Stimulated activated CD8-positive, alpha-beta memory T cell treated with anti-CD3 and anti-CD28 coated beads, Interleukin-12 subunit alpha, Interleukin-12 subunit beta, amount 100 ng/mL, for 1 hour (primary cell): ENCODE measurements at places on chromosomes 13 and 19.
A peak's percentile ranks its signal among the peaks of the same experiment; 100 is the strongest.

GRCh38 chr13:26561651-26562511 is 4.4 kb downstream of the WASF3 start:
- no peak for DNase-seq

DNA sequence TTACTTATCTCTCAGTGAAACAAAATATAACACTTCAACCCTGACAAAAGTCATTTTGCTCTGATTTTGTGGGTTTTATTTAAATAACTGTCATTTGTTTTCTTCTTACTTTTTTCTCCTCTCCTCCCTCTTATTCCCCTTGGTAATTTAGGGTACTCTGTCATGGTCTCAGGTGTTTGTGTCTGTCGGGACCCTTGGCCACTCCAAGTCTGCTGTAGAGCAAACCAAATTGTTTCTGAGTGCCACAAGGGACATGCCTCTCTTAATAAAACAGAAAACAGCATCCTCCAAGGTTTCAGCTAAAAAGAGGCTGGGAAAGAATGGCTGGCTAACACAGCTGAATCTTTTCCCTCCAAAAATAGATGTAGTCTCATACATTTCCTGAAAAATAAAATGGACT is 573.1 kb upstream of the KLF12 start:
- DNase-seq, result no peak

- DNase-seq, result no peak
These were observed 168.6 kb downstream of the ITGBL1 start for GRCh38 chr13:101621099-101621498.

DNA sequence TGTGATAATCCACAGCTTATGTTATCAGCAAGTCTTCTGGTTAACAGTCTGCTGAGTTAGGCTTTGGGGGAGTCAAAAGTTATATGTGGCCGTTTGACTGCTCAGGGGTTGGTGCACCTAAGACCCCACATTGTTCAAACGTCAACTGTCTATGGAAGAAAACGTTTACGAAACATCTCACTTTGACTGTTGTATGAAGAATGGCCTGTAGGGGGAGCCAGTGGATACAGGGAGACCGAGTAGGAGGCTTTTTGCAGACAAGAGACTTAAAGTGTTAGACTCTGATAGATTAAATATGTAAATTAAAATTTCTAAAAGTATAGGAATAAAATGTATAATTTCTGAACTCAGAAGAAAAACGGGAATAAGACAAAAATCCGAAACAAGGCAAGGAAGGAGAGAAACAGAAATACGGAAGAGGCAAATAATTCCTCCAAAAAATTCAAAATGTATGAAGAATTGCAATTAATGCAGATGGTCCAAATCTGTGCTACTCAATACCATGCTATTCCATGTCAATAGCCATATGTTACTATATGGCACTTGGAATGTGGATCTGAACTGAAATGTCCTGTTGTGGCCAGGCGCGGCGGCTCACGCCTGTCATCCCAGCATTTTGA is 37.8 kb downstream of the TNFSF14 start:
- peak; percentile 81 for DNase-seq

DNA sequence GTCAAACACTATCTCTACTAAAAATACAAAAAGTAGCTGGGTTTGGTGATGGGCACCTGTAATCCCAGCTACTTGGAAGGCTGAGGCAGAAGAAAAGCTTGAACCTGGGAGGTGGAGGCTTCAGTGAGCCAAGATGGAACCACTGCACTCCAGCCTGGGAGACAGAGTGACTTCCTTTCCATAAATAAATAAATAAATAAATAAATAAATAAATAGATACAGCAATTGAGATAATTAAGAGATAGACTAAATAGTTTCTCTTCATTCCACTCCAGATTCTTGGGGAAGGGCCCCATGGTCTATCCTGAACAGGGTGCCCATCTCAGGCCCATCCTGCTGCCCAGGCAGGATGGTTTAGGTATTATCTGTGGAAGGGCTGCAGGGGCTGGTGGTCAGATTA is 24.0 kb upstream of the FARP1 start:
- no peak for DNase-seq

- no peak for DNase-seq
These were observed 48.6 kb upstream of the WASF3 start for GRCh38 chr13:26508885-26509284.

DNA sequence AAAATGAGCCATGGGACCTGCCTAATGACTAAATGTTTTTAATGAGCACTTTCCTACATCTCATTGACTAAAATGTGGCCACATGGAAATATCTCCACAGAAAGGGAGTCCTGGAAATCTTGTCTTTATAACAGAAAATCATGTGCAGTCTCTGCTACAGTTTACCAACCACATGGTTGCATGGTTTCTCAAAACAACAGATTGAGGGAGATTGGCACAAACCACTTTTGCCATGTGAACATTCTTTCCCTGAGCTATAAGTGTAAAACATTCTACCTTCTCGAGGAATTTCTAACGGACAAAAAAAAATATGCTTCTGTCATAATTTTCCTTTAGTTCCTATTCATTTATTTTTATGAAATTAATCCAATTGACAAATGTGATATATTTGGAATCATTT is 218.9 kb upstream of the SLITRK5 start:
- no peak for DNase-seq

DNA sequence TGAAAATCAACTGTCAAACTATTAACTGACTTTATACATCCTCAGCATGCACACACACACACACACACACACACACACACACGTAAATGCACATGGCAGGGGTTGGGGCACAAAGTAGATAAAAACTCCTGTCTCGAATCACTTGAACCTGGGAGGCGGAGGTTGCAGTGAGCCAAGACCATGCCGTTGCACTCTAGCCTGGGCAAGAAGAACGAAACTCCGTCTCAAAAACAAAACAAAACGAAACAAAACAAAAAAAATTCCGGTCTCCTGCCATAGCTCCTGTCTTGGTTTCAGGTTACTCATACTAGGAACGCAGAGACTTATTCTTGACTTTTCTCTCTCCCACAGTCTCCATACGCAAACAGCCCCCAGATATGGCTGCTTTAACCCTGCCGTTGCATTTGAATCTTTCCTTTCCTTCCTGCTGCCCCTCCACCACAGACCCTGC is 148.9 kb downstream of the SHISA2 start:
- DNase-seq, result no peak

DNA sequence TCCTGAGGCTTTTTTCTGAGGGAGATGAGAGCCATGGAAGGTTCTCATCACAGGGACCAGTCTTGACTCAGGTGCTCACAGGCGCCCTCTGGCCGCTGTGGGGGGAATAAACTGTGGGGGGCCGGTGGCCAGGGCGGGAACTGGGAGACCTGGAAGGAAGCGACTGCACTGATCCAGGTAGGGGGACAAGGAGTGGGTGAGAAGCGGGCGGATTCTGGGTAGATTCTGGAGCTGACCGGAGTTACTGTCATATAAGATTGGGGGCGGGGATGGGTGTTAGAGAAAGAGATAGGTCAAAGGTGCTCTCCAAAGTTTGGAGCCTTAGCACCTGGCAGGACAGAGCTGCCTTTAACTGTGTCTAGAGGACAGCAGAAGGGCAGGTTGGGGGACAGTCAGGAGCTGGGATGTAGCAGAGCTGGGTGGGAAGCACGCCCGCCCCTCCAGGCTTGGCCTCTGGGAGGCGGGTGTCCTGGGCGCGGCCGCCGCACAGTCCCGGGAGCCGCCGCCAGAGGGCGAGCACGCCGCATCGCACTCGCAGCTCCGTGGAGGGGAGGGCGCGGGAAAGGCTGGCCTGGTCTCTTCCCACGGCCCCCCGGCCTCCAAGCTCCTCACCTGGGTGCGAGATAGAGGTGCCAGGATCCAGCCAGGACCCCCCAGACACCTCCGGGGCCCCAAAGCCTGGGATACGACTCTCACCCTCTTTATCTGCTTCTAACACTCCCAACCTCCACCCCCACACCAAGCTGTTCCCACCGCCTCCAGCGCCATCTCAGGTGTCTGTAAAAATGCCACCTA is 4.2 kb upstream of the DAND5 start:
- peak; percentile 69 for DNase-seq

DNA sequence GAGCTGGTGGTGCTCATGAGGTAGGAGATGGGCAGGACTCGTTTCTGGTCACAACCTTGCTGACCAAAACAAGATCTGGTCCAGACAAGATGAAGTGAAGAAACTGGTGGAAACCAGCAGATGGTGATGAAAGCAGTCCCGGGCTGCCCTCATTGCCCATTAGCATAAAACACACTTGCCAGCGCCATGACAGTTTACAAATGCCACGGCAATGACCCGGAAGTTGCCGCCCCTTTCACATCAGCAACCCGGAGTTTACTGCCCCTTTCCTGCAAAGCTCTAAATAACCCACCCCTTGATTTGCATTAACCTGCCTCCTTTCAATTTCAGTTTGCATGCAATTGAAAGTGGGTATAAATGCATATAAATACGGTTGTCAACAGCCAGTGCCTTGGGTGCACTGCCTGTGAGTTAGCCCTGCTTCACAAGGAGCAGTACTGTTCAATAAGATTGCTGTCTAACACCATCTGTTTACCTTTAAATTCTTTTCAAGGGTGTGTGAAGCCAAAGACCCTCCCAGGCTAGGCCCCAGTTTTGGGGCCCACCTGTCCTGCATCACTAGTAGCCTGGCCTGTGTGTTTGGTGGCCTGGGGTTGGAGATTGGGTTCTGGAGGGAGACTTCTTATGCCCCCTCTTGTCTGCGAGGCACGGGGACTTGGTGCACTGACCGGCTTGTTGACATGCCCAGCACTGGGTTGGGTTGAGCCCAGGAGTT is 38.8 kb downstream of the CHST8 start:
- no peak for DNase-seq

- no peak for DNase-seq
These were observed 22.9 kb downstream of the UBAC2 start for GRCh38 chr13:99223587-99223986.

- DNase-seq, result no peak
These were observed 182.7 kb upstream of the TSC22D1 start for GRCh38 chr13:44758630-44759383.

GRCh38 chr19:38044267-38045111 is 137.5 kb downstream of the SIPA1L3 start:
- DNase-seq, result no peak

DNA sequence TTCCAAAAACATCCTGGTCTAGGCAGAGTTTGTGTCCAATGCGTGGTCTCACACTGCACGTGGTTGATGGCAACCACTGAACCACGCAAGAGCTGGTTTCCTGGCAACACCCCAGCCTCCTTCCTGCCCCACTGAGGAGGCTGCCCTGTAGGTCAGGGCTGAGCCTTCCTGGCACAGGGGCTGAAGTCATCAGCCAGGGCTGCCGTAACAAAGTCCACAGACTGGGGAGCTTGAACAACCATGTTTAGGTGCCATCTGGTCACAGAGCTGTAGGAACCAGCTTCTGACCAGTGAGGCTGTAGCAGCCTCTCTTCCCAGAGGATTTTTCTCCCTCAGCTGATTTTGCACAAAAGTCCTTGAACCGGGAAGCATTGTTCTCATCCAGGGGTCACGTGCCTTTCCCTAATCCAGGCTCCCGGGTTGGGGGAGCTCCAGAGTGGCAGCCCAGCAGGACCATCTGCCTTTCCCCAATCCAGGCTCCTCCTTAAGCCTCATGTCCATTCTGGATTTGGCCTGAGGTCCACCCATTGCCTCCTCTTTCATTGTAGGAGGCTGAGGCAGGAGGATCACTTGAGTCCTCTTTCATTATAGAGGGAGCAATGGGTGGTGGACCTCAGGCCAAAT is 53.9 kb downstream of the CHST8 start:
- no peak for DNase-seq

- DNase-seq, result no peak
These were observed 30.3 kb upstream of the SEMA6B start for GRCh38 chr19:4589579-4590410.

DNA sequence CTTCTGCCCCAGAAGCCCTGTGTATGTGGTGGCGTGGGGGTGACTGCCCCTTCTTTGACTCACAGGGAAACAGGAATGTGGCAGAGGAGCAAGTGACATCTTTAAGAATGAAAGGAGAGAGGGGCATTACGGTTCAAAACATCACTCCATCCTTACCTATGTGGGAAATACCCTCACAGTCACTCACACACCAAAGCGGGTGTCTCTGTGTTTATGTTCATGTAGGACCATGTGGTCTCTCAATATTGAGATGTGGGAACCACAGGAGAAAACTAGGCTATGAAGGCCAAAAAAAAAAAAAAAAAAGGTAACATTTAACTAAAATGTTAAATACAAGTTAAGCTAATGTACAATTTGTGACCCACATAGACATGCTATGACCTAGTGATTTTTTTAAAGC is 153.6 kb upstream of the GPR12 start:
- DNase-seq, result no peak

DNA sequence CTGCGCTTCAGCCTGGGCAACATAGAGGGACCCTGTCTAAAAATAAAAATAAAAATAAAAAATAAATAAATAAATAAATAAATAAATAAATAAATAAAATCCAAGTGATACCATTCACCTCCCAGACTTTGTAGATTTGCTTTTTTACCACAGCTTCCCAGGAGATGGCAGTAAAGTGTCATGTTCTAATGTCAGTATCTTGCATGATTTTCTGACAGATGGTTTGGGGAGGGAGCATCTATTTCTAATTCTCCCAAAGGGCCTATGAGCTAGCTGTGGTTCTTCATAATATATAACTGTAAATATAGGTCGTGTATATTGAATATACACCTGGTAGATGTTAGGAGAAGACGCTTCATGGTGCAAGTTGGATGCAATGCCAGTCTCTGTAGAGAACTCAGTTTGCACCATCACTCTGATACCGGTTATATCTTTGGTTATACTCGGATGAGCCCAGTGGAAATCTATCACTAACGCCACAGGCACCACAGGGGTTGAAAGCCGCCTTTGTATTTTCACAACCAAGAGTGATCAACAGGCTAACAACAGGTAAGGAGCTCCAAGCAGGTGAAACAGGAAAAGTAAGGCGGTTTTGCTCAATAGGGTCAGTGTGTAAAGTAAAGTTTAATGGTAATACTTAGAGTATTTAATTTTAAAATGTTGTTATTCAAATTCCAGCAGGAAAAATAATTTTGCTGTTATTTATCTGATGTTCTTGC is 13.9 kb downstream of the APLP1 start:
- DNase-seq, result no peak

GRCh38 chr13:94950303-94950702 is 238.0 kb upstream of the SOX21 start:
- DNase-seq, result no peak

- no peak for DNase-seq
These were observed 134.2 kb downstream of the MTUS2 start for GRCh38 chr13:28954419-28954725.

GRCh38 chr13:33186861-33187291 is 98.7 kb downstream of the STARD13 start:
- no peak for DNase-seq

DNA sequence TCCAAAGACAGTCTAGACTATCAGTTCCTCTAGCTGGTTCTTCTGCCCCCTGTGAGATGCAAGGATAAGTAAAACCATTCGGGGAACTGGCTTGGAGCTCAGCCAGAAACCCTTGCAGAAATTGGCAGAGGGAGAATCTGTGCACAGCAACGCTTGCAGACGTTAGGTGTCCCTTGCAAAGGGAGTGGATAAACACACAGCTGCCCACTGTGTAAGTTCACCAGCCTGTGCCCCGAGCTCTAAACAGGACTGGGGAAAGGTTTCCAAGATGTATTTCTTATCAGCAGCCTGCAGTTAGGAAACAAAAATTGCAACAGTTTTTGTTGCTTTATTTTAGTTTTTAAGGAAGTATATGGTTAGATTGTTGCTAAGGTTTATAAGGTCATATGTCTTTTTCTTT is 19.0 kb upstream of the ADGRE1 start:
- DNase-seq, result no peak

GRCh38 chr19:19209372-19209771 is 2.4 kb upstream of the NCAN start:
- no peak for DNase-seq

GRCh38 chr13:99687723-99688397 is 186.6 kb downstream of the TM9SF2 start:
- no peak for DNase-seq
